ENCODE measurements at places on chromosomes 13 and 19. TPM values are rescaled to one million over a fixed set of nuclear protein-coding genes. Genes with fewer than 3 reads are reported as not detected.
A peak's percentile ranks its signal among the peaks of the same experiment; 100 is the strongest.

- no peak for DNase-seq
These were observed 62.8 kb downstream of the RGCC start for GRCh38 chr13:41520016-41520659.

DNA sequence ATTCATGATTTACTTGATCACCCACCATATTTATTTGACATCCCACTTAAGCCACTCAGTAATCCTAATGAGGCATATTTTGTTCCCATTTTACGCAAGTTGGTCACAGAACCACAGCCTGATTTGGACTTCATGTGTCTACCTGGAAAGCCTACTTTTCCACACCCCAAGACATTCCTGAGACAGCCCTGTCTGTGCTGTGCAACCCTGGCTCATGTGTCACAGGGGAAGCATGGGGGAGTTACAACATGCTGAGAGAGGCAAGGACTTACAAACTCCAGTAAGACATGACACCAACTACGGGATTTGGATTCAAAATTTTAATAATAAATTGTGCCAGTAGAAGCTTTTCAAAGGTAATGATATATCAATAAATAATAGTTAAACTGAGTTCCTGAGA is 70.2 kb upstream of the XPO4 start:
- no peak for DNase-seq

DNA sequence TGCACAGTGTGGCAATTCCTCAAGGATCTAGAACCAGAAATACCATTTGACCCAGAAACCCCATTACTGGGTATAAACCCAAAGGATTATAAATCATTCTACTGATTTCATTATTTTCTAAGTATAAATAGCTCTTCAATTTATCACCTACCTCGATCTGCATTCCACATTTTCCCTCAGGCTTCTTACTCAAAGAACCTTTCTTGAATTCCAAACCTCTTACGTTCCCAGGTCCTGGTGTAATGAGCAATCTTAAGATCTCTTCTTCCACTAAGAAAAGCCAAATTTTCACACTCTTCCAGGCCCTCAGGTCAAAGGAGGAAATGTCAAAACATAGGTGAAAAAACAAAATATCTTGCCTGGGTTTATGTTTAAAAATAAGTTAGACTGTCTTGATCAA is 237.3 kb upstream of the GPC6 start:
- no peak for DNase-seq

GRCh38 chr19:51296336-51297093 is 14.9 kb upstream of the IGLON5 start:
- peak; percentile 67 for DNase-seq

GRCh38 chr19:7287722-7288121 is 6.5 kb downstream of the INSR start:
- DNase-seq: no peak

MATK gene
- 4.8 TPM for total RNA-seq

DNA sequence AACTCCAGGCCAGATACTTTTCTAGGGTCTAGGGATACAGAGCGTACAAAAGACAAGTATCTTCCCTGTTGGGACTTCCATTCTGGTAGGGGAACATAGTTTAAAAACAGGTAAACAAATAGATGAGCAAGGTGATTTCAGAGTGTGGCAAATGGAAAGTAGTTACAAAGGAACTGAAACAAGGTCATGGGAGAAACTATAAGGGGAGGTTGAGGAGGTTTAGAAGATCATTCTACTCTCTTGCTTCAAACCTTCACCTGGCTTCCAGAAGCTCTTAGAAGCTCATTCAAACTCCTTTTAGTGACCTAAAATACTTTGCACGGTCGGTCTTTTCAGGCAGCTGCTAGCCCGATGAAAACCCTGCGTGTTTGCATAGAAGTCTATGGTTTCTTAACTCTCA is 9.1 kb downstream of the FFAR2 start:
- DNase-seq: no peak

DNA sequence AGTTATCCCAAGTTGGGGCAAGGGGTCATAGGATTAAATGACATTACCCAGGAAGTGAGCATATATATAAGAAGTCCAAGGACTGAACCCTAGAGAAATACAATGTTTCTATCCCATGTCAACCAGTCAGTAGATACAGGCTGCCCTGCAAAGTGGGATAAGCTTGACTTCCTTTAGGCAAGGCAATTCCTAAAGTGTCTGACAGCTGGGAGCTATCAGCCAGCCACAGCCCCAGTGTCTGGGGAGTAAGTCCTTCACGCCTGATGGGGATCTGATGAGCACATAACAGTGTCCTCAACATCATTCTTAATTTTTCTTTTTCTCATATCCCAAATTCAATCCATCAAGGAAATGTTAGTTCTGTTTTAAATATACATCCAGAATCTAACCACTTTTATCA is 54.1 kb downstream of the DNAJC15 start:
- DNase-seq: peak; percentile 55

DNA sequence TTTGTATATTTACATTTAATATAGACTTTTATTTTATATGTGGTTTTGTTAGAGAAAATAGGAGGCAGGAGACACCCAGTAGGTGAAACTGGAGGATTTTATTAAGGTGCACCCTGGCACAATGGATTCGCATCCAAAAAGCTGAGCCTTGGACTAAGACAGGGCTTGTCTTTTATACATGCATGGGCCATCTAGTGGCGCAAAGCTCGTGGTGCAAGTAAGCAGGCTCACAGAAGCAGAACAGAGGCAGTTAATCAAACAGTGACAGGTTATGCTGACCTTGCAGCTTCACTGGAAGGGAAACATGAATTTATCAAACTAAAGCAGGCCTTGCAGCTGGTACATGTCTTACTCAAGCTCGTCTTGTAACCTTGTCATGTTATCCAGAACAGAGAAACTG is 58.8 kb upstream of the ZNF681 start:
- DNase-seq: peak; percentile 75

DNA sequence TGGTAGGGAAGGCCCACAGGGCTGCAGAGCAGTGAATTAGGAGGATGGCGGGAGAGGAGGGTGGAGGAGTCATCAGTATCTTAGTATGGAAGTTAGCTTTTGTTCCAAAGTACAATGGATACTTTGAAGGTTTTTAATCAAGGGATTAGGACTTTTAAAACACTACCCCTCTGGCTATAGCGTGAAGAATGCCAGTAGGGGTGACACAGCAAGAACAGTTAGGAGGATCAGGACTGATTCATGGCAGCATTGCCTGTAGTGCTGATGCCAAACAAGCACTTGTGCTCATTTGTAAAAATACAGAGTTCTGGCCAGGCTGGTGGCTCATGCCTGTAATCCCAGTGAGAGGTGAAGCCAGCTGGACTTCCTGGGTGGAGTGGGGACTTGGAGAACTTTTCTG is 46.2 kb downstream of the SKA3 start:
- no peak for DNase-seq

GRCh38 chr13:79668201-79668752 is 187.3 kb downstream of the NDFIP2 start:
- DNase-seq: no peak

- DNase-seq: peak; percentile 91
These were observed 1.5 kb downstream of the ERF start for GRCh38 chr19:42253245-42254088.

- no peak for DNase-seq
These were observed 43.1 kb upstream of the STARD13 start for GRCh38 chr13:33328701-33329100.

GRCh38 chr13:30898678-30899241 is 7.3 kb upstream of the MEDAG start:
- DNase-seq: no peak

ACER1 gene
- total RNA-seq: not detected

- DNase-seq: no peak
These were observed 11.1 kb downstream of the PROZ start for GRCh38 chr13:113169277-113170272.

CD22 gene
- not detected for total RNA-seq

TRAPPC6A gene
- 72.7 TPM for total RNA-seq

DNA sequence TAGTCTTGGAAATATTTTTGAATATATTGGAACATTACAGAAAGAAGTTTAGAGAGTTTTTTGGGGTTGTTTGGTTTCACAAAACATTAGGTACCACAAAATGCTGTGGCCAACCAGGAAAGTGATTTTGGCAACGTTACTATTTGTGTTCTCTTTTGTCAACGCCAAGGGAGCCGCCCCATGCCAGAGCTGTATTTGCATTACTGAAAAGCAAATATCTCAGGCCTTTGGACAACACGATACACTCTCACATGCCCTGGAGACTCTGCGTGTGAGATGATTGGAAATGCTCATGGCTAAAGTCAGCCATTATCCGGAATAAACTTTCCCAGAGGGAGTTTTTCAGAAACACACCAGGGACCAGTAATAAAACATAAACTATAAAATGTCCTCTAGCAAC is 324.6 kb downstream of the SHISA2 start:
- no peak for DNase-seq

DNA sequence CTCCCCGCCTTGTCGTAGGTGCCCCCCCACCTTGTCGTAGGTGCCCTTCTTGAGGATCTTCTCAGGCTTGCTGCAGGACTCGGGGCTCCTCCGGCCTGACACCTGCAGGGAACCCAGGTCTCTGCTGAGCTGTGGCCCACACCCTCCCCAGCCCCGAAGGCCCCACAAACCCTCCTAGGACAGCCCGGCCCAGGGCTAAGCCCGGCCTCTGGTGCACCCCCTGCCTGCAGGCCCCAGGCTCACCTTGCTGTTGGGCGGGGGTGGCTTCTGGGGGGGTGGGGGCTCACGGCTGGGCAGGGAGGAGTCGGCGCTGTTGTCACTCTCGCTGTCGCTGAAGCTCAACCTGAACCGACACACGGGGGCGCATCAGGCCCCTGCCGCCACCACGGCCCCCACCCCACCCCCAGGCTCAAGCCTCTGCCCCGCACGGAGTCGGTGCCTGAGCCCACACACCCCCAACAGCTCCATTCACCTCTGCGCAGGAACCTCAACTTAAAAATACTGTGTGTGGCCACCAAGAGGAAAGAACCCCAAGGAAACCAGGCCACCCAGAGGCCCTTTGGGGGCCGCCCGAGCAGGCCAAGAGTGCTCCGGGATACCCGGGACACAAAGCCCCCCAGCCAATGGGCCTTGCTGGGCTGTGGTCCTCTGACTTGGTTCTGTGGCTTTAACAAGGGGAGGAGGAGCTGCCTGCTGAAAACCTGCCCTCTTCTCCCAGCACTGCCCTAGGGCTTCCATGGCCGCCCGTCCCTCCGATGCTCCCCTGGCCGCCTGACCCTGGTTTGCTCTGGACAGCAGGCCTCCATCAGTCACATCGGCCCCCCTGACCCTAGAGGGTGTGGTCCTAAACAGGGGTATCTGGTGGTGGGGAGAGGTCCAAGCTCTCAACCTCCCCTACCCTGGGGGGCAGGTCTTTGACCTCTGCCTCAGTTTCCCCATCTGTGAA is 65.8 kb downstream of the MLLT1 start:
- DNase-seq: no peak

GRCh38 chr13:111347438-111347837 is 27.0 kb downstream of the TEX29 start:
- DNase-seq: no peak

OVOL3 gene
- total RNA-seq: not detected

DNA sequence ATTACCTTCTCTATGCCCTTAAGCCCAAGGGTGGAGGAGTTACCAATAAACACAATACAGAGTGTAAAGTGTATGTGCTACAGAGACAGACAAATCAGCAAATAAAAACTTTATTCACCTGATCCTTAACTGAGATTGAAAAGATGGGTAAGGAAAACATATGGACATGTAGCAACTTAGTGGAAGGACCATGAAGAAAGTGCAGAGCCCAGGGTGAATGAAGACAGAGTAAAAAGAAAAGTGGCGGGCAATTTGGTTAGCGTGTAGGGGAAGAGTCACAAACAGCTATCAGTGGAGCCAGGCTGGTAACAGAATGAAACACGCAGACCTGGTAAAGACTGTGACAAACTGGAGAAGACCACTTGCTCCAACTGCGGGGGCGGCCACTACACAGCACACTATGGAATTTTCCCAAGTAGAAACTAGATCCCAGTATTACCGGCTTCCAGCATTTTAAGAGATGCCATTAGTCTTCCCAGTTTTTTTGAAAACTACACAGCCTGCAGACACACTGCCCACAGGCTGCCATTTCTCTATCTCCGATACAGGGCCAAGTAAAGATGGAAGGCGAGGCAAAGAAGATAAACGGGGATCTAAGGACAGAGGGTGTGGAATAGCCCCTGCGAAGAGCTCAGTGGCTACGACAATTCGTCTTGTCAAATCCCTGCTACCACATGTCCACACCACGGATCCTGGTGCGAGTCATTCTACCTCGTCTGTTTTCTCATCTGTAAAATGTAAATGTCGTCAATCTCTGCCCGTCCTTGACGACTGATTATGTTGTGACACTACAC is 1.2 kb downstream of the UQCRFS1 start:
- DNase-seq: no peak

- DNase-seq: peak; percentile 84
These were observed 801 bp downstream of the QTRT1 start for GRCh38 chr19:10701955-10702525.

DNA sequence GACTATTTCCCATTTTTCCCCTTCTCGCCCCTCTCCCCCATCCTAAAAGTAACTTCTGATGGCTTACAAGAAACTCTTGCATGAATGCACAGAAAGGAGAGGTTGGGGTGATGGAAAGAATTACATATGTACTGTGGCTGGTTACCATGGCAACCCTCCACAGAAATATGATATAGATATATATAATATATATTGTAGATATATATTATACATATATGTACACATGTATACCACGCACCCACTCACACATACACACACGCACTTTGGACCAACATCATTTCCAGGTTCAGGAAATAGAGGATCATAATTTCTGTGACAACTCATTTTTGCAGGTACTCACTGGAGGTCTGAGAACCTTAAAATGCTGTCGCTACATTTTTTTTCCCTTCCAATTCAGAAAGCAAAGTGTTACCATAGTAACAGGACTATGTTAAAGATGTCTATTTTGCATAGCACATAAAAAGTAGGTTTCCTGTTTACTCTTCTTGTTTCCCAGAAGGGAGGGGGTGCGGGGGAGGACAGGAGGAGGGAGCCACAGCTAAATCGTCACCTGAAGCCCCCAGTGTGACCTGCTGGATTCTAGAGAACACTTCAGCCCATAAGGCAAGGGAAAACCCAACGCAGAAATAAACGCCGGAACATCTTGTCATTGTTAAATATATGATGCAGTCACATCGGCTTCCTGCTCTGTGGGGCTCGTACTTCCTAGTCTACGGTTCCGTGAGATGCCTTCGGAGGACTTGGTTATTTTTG is 44.7 kb downstream of the EFNB2 start:
- no peak for DNase-seq

GRCh38 chr13:114243971-114244370 is 9.3 kb downstream of the CDC16 start:
- DNase-seq: no peak

GRCh38 chr13:107361666-107362065 is 793.7 kb upstream of the ARGLU1 start:
- DNase-seq: no peak

SPIB gene
- total RNA-seq: 2.0 TPM

- DNase-seq: no peak
These were observed 24.8 kb upstream of the ZNF254 start for GRCh38 chr19:24062190-24062589.

NHLRC3 gene
- total RNA-seq: 15.3 TPM

MADCAM1 gene
- total RNA-seq: 0.46 TPM

DNA sequence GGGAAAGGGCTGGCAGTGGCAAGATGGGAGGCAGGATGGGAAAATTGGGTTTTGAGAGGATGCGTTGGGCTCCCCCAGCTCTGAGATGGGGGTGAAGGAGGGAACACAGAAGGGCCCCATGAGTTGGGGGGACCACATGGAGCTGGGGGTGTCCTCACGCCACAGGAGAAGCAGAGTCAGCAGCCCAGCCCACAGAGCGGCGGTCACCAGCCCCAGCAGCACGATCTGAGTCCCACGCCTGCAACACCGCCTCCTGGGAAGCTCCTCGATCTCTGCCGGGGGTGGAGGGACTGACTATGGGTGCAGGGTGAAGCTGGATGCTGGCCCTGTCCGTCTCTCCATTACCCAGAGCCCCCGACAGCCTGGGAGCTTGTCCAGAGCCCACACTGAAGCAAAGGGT is 3.3 kb downstream of the FCER2 start:
- DNase-seq: no peak
